ENCODE measurements at places on chromosomes 11 and 22.

DNA sequence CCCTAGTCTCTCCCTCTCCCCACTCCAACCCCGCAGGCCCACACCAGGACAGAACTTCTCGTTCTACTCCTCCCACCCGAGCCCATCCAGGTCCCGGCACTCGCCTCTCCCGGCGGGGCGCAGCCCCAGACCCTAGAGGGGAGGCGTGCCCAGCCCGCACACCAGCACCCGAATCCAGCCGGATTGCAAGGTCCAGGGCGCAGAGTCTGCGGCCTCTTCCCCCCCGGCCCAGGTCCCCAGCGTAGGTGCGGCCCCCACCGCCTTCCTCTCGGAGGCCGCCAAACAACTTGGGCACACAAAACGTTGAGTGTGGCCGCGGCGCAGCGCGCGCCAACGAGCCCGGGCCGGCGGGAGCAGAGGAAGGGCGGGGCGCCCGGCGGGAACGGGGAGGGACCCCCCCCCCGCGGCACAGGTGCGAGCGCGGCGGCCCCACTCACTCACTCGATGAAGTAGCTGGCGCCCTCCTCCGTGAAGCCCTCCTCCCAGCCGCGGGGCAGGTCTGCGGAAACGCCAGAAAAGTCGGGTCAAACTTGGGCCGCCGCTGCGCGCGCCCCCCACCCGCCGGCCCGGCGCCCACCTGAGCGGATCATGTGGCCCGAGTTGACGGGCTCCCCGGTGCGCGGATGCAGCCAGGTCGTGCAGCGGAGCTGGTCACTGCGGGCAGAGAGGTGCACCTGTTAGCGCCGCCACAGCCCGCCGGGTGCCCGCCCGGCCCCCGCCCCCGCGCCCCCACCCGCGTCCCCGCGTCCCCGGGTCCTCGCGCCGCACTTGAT is 480 bp downstream of the PLEKHA7 start:
- no peak for DNase-seq

GRCh38 chr11:117479372-117479771 is 151.7 kb downstream of the CEP164 start:
- DNase-seq: no peak

DNA sequence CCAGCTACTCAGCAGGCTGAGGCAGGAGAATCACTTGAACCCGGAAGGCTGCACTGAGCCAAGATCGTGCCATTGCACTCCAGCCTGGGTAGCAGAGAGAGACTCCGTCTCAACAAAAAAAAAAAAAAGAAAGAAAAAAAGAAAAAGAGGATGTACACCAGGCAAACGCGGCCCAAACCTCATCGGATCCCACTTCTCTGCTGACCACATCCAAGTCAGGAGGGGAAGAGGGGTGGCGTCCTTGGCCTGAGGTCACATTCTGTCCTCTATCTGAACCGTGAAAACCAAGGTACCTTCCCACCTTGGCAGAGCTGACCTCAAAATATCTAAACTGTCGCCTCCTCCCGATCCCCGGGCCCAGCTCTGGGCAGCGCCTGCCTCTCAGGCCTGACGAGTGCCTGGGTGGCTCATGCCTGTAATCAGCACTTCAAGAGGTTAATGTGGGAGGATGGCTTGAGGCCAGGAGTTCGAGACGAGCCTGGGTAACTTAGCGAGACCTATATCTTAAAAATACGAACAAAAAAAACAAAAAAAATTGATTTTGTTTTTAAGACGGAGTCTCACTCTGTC is 25.1 kb downstream of the RGL4 start:
- no peak for DNase-seq

DNA sequence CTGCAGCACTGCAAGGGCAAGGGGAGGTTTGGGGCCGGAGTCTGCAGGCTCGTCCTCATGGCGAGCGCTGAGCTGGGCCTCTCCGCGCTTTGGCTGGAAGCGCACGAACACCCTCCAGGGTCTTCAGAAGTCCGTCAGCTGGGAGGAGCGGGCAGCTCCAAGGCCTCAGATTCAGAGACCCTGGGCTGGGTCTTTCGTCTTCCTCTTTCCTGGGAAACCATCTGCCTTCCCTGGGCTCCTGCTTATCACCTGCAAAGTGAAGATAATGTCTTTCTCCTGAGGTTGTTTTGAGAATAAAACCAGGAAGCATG is 525.6 kb downstream of the BRD1 start:
- no peak for DNase-seq

GRCh38 chr11:103618528-103618927 is 417.9 kb upstream of the DDI1 start:
- DNase-seq: no peak

DNA sequence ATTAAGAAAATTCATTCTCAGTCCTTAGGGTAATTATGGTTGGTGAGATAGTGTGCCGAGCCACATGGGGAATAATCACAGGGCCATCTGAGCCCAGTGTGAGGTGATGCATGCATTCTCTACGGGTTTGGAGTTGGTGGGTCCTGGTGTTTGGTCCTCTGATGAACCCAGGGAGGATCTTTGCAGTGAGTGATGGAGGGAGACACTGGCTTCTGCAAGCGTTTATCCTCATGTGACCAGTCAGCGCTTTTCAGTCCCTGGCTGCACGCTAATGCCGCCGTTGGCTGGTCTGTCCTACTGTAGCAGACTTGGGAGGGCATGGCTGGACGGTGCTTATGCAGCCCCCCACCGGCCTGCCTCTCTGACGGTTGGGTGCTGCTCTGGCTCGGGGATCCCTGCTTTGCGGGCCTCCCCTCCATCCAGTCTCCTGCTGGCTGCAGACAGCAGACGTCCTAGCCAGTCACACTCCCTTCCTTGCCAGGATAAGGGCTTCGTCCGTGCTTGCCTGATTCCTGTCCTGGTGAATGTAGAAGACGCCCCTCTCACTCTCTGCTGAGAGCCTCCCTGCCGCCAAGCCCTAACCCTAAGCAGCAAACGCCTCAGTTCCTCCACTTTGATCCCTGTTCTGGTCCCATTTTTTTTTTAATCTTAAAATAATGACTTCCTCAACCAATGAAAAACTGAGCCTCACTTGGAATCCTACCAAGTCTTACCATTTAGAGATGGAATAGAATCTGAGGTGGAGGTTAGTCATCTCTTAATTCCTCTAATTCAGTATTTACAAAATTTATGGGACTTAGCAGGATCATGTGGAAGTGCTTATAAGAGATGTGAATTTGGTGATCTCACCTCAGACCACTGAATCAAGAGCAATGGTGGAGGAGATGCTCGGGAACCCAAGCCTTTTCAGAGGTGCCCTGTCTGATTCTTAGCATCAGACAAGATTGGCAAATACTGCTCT is 143.7 kb upstream of the SORL1-AS1 start:
- no peak for DNase-seq

- DNase-seq: no peak
Measured at GRCh38 chr11:94130298-94131046, 1.8 kb downstream of the PANX1 start.

- DNase-seq: peak; percentile 91
Measured at GRCh38 chr22:29762263-29762662, 4.5 kb downstream of the ZMAT5 start.

- no peak for DNase-seq
Measured at GRCh38 chr11:95156916-95157541, 67.4 kb downstream of the ENDOD1 start.

DNA sequence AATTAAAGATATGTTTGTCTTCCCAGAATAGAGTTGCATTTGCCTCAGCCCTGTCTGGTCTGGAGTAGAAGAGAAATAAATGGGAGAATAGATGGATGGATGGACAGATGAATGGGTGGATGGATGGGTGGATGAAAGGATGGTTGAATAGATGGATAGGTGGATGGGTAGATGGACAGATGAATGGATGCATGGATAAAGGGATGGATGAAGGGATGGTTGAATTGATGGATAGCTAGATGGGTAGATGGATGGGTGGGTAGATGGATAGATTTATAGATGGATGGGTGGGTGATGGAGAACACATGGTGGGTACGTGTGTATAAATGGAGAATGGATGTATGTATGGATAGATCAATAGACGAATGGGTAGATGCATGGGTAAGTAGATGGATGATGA is 8.5 kb downstream of the CRYBB1 start:
- DNase-seq: no peak

GRCh38 chr11:77115181-77115611 is 12.6 kb downstream of the OMP start:
- no peak for DNase-seq

GRCh38 chr22:33896575-33897447 is 23.5 kb downstream of the LARGE1 start:
- no peak for DNase-seq

GRCh38 chr11:112361396-112361795 is 100.7 kb upstream of the PLET1 start:
- no peak for DNase-seq

DNA sequence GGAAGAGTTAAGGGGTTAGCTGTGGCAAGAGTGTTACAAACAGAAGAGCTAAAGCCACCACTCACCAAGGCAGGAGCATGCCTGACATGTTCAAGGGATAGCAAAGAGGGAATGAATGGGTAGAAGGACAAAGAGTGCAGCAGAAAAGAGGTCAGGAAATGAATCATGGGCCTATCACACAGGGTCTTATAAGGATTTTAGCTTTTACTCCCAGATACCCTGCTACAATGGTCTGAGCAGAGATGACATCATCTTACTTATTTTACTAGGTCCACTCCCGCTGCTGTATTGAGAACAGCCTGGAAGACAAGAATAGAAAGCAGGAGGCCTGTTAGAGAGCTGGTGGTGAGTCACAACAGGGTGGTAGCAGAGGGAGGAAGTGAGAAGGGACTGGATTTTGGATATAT is 9.8 kb downstream of the TRAF6 start:
- no peak for DNase-seq

DNA sequence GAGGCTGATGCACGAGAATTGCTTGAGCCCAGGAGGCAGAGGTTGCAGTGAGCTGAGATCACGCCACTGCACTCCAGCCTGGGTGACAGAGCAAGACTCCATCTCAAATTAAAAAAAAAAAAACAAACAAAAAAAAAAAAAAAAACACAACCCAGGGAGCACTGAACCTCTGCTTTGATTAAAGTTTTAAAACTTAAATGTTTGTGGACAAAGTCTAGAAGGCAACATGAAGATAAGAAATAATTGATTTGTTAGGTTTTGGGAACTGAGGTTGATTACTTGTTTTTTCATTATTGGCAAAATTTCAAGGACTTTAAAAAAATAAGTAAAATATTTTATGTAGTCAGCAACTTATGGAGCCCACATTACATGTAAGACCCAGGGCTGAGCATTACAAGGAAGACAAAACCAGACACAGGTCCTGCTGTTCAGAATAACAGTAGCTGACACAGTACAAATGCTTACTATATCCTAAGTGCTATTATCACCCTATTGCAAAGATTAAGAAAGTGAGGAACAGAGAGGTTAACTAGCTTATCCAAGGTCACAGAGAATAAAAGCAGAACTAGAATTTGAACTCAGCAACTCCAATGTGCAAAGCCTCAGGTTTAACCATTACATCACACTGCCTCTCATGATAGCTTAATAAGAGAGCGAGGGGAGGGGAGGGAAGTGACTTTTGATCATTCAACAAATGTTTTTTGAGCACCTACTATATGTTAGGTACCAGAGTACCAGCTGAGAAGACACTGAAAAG is 2.3 kb upstream of the CRY2 start:
- DNase-seq: no peak

- DNase-seq: peak; percentile 56
Measured at GRCh38 chr22:28172892-28173670, 254.0 kb upstream of the PITPNB start.

DNA sequence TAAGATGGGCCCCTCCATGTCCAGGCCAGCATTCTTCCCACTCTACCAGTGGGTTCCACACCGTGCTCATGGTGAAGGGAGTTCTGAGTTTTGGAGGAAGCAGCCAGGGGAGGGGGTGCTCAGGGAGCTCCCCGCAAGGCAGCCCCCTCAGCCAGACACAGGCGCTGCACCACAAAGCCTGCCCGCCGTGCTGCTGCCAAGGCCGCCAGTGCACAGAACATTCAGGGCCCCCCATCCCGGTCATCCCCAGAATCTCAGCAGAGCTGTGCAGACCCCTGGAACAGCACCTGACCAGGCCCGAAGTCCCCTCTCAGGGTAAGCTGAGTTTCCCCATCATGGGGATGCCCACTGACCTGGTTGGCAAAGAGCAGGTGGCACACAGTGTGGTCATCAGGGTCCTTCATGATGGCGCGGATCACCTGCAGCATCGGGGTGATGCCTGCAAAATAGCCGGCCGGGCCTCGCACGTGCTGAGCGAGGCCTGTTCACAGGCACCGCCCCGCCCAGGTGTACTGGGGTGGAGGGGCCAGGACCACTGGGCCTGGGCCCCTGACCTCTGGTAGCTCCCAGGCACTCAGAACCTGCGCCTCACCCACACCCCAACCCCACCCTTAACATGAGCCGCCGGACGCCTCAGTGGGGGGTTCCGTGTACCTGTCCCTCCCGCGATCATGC is 12.4 kb upstream of the POLDIP3 start:
- DNase-seq: no peak

GRCh38 chr11:737366-737765 is 9.9 kb upstream of the TALDO1 start:
- DNase-seq: no peak

GRCh38 chr11:95792700-95793099 is 2.4 kb downstream of the CEP57 start:
- no peak for DNase-seq

GRCh38 chr11:99020352-99021225 is at the start of gene CNTN5:
CNTN5 (plus strand) TSS chr11:99020949.
- DNase-seq: peak; percentile 77

DNA sequence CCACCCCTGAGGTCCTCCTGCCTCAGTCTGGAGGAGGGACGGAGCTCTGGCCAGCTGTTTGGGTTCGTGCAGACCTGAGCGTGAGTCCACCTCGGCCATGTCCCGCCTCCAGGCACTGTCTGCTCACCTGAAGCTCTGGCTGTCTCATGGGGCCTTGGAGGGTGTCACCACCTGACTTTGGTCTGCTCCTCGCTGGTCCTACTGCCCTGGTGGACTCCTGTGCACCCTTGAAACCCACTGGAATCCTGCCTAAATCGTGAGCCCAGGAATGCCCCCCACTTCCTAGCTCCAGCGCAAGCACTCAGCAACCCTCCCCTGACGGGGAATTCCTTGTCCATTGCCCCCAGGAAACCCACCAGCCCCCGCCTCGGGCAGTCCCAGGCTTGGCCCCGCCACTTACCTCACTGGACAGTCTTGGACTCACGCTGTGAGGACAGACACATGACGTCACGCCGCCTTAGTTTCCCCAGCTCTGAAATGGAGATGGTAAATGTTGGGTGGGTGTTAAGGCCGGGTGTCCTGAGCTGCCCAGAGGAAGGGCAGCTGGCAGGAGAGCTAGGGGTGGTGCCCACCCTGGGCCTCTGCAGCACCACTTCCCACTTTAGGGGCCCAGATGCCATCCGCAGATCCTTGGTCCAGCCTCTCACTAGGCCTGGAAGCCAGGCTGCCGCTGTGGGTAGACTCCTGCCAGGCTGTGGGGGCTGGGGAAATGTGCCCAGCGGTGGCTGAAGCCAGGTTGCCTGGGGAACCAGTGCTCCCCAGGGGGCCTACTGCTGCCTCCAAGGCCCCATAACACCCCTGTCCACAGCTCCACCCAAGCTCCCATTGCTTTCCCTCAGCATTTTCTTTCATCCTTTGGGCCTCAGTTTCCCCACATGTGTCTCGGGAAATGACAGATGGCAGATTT is 18.2 kb upstream of the TBX1 start:
- DNase-seq: no peak

All from NCI-H2081 (cell line).